Non-pigmented ciliary epithelial cell (primary cell): ENCODE measurements at places on chromosomes 13 and 19.

GRCh38 chr13:79776531-79777295 is 295.8 kb downstream of the NDFIP2 start:
- no peak for DNase-seq

DNA sequence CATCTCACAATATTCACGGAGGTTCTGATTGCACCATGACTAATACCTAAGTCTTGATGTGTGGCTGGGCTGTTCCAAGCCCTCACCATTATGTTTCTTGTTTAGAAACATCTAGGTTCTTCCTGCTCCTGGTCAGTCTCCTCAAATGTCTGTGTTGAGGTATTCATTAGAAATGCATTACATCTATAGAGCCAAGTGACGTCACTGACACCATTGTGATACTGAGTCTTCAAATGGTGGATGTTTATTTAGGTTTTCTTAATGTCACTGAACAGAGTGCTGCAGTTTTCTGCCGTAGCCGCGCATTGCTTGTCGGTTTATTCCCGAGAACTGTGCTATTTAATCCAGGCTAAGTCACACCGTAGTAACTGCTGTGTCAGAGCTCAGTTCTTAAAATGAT is 142.4 kb upstream of the SPACA7 start:
- no peak for DNase-seq

DNA sequence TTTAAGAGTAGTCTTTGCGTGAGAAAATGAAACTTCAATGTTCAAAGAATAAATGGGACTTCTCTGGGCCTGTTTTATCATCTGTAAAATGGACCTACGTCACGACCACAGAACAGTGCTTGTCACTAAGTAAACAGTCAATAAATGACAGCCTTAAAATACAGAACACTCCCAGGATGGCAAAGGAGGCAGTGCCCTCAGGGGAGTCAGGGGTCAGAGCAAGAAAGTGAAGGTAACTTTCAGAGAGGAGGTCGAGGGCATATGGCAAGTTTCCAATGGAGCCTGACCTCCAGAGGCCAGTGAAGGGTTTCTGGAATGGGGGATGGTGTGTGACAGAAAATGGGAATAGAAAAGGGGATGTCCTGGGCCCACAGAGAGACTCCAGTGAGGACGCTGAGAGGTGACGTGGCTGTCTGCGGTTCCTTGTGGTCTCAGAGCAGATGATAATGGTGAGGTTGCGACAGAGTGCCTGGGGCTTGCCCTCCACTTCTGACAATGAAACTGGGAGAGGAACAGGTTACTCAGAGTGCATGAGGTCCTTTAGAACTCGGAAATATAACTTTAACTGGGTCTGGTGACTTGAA is 91.8 kb downstream of the UBL3 start:
- DNase-seq = no peak

- DNase-seq = no peak
These were observed 1.4 kb upstream of the USF2 start for GRCh38 chr19:35267353-35267817.
